ENCODE measurements at places on chromosomes 12 and 14.

GRCh38 chr12:59484575-59484974 lies 111.3 kb upstream of the SLC16A7 start:
- no peak for DNase-seq

DNA sequence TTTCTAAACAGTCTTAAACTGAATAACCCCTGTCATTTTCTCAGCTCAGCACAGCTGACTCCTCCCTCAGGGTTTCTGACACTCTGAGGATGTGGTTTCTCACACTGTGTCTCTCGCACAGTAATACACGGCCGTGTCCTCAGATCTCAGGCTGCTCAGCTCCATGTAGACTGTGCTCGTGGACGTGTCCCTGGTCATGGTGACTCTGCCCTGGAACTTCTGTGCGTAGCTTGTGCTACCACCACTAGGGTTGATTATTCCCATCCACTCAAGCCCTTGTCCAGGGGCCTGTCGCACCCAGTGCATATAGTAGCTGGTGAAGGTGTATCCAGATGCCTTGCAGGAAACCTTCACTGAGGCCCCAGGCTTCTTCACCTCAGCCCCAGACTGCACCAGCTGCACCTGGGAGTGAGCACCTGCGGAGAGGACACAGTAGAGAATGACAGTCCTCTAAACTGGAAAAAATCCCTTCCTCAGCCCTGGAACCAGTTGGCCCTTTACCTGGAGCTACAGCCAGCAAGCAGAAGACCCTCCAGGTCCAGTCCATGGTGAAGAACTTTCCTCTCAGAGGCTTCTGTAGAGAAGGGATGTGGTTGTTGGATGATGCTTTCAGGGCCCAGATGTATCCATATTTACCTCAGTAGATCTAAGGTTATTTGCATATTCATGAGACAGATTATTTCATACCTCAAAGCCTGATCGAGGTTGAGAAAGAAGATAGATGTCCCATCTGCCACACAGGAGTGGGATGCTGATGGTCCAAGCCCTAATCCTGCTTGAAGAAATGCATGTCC lies 984.8 kb downstream of the TMEM121 start:
- no peak for DNase-seq

GRCh38 chr12:56437430-56438176 lies 11.6 kb downstream of the TIMELESS start:
- DNase-seq: no peak

DNA sequence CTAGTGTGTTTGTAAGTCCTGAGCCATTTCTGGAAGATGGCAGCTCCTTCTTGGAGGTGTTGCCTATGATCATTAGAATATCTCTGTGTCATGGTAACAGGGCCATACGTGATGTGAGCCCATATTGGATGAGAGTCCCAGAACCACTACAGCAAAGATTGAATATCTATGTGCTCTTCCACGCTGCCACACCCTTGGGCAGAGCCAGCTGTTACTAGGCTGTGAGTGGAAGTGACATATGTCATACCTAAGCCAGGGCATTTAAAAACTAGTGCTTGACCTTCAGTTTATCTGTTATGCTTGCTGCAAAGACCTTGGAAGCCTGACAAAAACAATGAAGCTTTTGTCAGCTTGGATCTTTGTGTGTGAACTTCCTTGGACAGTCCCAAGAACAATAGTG lies 495.1 kb upstream of the CCDC196 start:
- DNase-seq: no peak

- DNase-seq: no peak
These were observed 55.2 kb downstream of the FOS start for GRCh38 chr14:75333606-75334548.

- no peak for DNase-seq
These were observed 57.2 kb downstream of the SYNE2 start for GRCh38 chr14:63909984-63910383.

DNA sequence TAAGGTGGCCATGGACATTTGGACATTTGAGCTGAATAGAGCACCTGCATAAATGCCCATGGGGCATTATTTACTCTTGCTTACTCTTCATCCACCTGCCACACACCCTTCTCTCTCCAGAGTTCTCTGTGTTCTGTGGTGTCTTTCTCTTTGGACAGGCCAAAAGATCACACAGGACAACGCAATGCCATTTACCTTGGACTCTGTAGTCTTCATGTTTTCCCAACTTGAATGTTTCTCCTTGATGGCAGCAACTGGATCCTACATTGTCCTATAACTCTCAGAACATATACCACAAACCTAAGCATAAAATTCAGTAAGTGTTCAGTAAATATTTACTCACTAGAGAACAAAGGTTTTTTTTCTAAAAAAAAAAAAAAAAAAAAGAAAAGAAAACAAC lies 41.7 kb upstream of the PTHLH start:
- no peak for DNase-seq

DNA sequence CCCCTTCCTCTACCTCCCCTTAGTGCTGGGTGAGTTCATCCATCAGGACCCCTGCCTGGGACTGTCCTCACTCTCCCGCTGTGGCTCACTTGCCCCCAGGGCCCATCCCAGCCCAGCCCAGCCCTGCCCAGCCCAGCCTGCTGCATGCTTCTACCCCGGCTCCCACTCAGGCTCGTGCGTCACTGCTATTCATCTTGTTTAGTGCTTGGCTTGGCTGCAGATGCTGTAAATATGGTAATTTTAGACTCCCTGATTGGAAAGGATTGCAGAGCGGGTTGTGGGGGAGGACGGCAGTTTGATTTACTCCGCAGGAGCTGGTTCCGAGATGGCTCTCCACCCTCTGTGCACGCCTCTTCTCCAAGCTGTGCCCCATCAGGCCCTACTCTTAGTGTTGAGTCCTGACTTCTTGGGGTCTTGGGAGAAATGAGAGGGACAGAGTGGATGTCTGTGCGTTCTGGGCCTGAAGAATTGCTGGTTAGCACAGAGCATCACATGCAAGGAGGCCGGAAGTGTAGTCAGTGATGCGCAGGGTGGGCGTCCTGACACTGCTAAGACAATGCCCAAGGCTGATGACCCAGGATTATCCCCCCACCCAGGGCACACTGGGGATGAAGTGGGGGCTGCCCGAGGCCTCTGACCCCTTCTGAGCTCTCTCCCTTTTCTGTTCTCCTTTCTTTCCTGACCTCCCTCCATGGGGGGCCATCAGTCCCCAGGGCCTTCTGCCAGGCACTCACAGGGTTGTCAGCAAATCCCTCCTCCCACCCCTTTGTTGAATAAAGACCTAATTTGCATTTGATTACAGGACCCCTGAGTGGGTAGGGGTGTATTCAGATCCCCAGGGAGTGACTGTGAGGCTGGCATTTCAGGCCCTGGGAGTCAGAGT lies 244.4 kb downstream of the ZFP36L1 start:
- DNase-seq: peak; percentile 98

GRCh38 chr12:75289753-75290152 lies 40.4 kb downstream of the CAPS2 start:
- DNase-seq: peak; percentile 14

GRCh38 chr12:34604631-34605509 lies 582.6 kb downstream of the ALG10 start:
- no peak for DNase-seq

DNA sequence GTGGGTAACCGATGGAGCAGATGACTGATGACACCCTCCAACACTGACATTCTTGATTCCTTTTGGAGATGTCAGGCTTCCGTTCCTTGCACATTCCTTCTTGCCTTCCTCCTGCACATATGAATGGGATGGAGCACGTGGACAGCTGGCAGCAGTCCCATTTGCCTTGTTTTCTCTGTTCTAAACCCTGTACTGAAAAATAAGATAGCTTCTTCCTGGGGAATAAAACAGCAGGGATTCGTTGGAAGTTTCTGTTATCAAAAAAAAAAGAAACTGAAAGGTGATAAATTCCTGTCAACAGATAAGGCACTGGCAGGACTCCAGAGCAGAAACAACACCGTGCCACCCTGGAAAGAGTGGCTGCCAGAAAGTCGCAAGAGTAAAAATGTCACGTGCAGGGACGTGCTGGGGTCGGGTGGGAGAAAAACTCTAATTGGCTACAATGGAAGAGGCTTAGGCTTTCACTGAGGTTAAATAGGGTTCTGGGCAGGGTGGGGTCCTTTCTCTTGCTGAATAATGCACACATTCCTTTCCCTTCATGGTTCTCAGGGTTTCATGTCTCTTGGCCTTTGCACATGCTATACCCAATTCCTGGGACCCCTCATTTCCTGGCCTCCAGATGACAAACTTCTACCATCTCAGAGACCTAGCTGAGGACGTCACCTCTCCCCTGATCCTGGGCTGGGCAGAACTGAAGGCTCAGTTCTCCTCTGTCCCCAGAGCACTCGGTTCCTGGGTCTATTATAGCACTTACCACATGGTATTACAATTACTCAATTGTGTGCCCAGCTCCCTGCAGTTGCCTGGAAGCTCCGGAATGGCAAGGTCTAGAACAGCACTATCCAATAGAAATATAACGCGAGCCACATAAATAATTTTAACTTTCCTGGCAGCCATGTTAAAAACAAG lies 7.0 kb upstream of the NUAK1 start:
- DNase-seq: no peak

DNA sequence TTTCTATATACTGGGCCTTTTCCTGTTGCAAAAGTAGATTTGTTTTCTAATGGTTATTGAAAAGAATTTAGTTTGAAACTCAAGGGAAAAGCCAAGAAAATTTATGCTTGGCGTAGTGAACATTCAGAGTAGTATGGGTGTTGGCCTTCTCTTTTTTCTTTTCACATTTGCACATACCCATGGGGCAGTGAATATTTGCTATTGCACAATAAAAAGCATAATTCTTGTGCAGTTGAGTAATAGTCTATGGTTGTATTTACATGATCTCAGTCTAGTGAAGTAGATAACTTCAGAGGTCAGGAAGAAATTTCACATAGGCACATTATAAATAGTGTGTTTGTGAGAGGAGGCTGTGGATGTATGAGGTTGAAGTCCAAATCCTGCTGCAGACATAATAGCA lies 158.1 kb downstream of the FLRT2 start:
- DNase-seq: peak; percentile 64

GRCh38 chr12:25347716-25348592 lies 97.2 kb upstream of the KRAS start:
- no peak for DNase-seq

DNA sequence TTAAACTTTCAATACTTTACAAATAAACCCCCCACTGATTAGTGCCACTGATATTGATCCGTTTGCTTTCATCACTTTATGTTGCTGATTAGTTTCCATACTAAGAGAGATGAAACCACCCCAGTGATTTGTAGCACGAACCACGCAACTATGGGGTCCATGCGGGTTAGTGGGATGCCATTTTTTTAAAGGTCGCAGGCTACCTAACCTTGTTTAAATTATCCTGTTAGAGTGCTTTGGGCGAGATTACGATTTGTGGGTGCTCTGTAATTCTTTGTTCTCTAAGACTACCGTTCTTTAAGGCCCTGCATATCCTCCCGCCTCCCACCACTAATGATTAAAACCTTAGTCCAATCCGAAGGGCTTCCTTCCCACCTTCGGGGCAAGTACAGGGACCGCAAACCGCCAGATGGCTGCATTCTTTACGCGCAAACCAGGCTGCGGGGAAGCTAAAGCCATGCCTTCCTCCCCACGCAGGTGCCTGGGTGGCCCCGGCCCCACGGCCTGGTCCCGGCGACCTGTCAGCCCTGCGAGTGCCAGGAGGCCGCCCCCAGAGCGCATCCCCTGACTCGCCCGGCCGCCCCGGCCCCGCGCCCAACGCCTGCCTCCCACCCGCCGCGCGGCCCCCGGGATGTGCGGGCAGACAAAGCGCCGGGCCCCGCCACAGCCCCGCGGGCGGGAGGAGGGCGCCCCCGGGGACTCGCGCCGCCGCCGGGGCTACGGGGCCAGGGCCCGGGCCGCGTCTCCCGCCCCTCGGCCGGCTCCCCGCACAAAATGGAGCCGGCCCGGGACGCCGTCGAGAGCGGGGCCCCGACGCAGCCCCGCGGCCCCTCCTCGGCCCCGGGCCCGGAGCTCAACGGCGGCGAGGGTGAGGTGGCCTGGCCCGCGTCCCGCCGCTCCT lies 759 bp downstream of the NFYB start:
- no peak for DNase-seq

- DNase-seq: peak; percentile 72
These were observed 82.3 kb downstream of the SSPN start for GRCh38 chr12:26277506-26278246.

- DNase-seq: peak; percentile 62
These were observed 5.8 kb downstream of the CCNB1IP1 start for GRCh38 chr14:20327005-20327869.

GRCh38 chr12:50287271-50287670 lies 4.0 kb upstream of the LIMA1 start:
- DNase-seq: no peak

- DNase-seq: no peak
These were observed 14.5 kb upstream of the CCT2 start for GRCh38 chr12:69570545-69571399.

GRCh38 chr12:67415473-67415872 lies 146.3 kb downstream of the CAND1 start:
- DNase-seq: peak; percentile 61

GRCh38 chr12:111037047-111037446 lies 116.7 kb upstream of the MYL2 start:
- no peak for DNase-seq

GRCh38 chr14:80087411-80087810 lies 123.9 kb downstream of the DIO2 start:
- no peak for DNase-seq

DNA sequence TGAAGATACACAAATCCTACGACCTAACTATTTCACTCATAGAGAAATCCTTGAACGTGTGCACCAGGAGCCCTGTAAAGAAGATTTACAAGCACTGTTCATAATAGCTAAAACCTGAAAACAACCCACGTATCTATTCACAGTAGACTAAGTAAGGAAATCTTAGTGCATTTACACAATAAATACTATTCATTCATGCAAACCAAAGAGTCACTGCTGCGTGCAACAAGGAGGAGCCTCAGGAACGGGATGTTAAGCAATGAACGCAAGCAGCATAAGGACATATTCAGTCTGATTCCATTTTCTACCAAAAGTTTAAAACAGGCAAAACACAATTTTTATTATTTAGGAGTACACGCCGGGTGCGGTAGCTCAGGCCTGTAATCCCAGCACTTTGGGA lies 176.6 kb downstream of the TTC7B start:
- no peak for DNase-seq

DNA sequence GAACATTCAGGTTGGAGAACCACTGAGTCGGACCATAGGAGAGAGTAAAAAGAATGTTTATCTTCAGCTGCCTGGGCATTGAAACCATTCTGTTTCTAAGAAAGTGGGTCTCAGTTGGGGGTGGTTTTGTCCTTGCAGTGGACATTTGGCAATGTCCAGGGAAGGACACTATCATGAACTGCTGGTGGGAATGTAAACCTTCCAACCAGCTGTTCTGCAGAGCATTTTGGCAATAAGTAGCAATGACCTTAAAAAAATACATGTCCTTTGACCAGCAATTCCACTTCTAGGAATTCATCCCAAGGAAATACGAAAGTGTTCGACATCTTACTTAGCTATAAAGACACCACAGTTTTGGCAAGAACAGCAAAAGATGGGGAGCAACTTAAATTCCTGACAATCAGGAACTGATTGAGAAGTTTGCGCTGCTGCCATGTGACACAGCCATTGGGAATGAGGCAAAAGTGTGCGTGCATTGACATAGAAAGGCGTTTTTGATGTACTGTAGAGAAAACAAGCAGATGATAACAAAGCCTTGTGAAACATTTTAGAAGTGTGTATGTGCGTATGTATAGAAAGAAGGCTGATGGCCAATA lies 82.9 kb upstream of the MAP1LC3B2 start:
- no peak for DNase-seq

GRCh38 chr14:101020834-101021370 lies 117.4 kb upstream of the RTL1 start:
- DNase-seq: no peak
